ENCODE measurements at places on chromosomes 2 and 18. TPM values are rescaled to one million over a fixed set of nuclear protein-coding genes. Genes with fewer than 3 reads are reported as not detected.

Gene GREB1L
- 2.3 TPM for total RNA-seq

Gene CHRNG
- not detected for total RNA-seq

GRCh38 chr2:202110491-202110890, 37.4 kb downstream of the KIAA2012 start:
- no peak for DNase-seq

DNA sequence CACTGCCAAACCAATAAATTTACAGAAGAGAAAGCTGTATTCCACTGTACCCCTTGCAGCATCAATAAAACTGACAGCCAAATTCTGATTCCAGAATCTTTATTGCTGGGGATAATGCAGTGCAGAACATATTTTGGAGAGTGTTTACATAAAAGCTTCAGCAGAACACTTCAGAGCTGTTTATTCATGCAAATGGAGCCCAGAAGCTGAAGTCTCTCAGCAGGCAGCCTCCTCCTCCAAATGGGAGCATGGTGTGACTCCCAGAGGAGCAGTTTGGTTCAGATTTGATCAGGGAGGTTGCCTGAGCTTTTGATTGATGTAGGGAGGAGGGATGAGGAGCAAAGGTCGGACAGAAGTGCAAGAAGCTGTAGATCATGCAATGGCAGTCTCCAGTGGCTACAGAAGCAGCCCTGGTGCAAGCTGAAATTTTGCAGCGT, 22.4 kb downstream of the LHCGR start:
- DNase-seq = no peak

Gene TMEM200C
- 5.8 TPM for total RNA-seq

DNA sequence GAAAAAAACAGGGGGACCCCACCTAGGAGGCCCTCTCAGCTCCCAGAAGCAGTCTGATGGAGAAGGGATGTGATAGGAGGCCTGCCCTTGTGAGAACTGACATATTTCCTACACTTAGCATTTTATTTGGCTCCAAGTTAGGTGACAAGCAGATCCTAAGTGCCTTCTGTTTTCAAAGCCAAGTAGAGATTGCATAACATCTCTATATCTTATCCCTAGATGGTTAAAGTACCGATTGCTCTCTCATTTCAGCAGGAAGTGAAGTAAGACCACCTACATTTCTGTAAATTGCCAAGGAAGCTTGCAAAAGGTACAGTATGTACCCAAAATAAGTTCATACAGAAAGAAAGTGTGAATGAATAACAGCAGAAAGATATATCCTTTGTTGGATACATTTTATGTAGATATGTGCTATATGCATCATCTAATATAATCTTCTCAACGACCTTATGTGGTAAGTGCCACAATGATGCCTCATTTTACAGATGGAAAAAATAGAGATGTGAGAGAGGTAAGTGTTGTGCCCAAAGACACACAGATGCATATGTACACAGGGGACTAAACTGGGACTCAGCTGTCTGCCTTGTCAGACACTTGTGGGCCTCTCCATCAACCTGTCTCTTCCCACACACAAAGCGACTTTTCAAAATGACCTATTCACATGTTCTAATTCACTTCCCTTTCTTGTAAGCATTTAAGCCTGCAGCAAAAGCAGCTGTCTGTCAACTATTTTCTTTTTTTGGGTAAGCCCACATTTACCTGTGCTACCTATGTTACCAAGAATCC, 38.9 kb downstream of the DHRS9 start:
- no peak for DNase-seq

DNA sequence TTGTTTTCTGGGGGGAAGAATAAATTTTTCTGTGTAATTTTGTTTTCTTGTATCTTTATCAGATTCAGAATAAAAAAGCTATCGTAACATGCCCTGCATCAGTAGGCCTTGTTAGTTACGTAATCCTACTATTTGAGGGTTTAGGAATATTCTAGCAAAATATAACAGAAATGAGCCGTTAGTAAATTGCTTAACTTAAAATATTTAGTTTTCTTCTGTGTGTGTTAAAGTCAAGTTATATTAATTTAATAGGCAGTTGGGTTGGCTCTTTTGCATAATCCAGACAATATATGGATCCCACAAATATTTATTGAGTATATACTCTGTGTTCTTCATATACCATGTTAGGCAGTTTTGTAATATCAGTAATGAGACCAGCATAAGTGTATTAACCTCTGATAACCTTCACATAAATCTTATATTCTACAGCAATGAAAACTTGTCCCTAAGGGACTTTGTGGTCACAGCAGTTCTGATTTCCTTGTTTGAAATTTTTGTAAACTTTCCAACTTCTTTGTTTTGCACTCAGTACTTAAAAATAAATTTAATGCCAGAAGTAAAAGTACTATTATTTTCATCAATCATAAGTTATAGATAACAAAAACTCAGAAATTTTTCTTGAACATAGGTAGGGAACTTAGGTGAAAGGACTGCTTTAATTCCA, 151.9 kb downstream of the FMNL2 start:
- DNase-seq = no peak

Gene IGFBP5
- total RNA-seq = 500 TPM

DNA sequence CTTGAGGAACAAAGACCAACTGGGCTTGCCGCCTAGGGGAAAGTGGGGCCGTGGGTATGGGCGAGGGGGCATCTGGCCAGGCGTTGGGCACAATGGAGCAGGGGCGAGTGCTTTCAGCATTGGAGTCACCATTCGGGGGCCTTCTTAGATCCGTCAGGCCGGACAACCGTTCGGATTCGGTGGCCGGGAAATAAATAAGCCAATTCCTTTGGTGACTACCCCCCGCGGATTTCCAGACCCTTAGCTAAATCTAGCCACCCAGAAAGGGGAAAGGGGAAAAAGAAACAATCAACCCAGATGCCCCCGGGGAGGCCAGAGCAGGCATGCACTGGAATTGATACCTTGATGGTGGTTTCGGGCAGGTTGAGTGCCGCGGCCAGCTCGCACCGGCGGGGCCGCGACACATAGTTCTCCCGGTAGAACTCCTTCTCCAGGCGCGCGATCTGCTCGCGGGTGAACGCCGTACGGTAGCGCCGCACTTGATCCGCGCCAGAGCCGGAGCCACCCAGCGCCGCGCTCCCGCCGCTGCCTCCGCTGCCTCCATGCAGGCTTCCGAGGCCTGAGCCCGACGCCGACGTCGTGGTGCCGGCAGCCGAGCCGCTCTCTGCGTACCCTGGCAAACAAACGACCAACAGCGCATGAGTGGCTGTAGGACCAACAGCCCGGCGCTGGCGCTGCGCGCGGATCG, 1.8 kb downstream of the EVX2 start:
- no peak for DNase-seq

- no peak for DNase-seq
These were observed 204.9 kb downstream of the ASB1 start for GRCh38 chr2:238631491-238632180.

Gene RTTN
- 4.8 TPM for total RNA-seq

GRCh38 chr2:58594762-58595161, 353.6 kb upstream of the FANCL start:
- DNase-seq = no peak

DNA sequence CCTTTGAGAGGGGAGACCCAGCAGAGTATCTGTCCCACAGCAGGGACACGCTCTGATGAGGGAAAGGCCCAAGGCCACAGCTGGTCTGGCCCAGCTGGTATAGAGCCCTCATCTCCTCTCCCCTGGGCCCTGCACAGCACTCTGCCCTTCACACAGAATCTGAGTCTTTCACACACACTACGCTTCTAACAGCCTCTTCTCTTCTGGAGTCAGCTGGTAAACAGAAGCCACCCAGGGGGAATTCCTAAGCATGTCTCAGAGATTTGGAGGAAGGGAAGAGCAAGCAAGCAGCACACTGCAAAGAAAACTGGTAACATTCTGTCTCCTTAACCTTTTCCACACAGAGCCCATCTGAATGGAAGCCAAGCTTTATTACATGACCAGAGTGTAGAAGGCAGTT, 121.1 kb upstream of the ACAA2 start:
- no peak for DNase-seq

GRCh38 chr2:37705191-37705590, 33.7 kb upstream of the CDC42EP3 start:
- DNase-seq = no peak

Gene CFC1
- not detected for total RNA-seq

DNA sequence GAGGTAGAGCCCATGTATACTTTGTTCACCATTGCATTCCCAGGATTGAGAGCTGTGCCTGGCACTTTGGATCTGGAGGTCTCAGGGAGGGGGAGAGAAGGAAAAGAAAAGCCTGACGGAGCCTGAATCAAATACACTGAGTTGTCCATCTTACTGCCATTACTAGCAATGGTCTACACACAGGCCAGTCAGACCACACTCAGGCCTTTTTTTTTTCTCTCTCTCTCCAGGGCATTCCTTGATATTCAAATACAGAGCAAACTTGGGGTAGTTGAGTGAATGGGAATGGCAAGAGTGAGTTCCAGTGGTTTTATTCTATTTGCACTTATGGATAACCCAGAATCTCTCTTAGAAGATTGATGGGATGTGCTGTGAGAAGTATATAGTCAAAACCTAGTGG, 11.8 kb downstream of the DSEL start:
- DNase-seq = no peak

GRCh38 chr2:206276169-206276942, 1.9 kb downstream of the ZDBF2 start:
- no peak for DNase-seq

GRCh38 chr2:37623406-37623805, 48.0 kb downstream of the CDC42EP3 start:
- no peak for DNase-seq

- DNase-seq = no peak
These were observed 140.5 kb downstream of the ST6GAL2 start for GRCh38 chr2:106745468-106745867.

DNA sequence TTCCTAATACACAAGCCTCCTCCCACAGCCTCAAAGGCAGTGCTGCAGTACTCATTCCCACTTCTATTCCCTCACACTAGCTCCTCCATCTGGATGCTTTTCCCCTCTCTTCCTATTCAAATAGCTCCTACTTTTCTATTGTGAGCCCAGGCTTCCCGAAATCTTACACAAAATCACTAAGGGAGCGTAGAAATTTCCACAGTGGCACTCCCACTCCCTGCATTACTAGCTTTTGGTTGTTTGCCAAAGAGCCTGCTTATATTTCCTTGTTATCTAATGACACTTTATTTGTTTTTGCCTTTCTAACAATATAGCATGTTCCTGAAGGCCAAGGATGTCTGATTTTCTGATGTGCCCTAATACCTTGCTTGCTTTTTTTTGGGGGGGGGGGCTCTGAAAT, 10.9 kb downstream of the EPAS1 start:
- DNase-seq = no peak

Gene SRBD1
- total RNA-seq = 11.2 TPM

GRCh38 chr18:22542406-22542835, 124.7 kb upstream of the CTAGE1 start:
- no peak for DNase-seq

Gene RSAD2
- not detected for total RNA-seq

- no peak for DNase-seq
These were observed 1752.4 kb upstream of the CELF4 start for GRCh38 chr18:39318008-39318407.

Gene C1QL2
- not detected for total RNA-seq

Data from chondrocyte (in vitro differentiated cells).